ENCODE measurements at places on chromosomes 3 and 15. TPM values are rescaled to one million over a fixed set of nuclear protein-coding genes. Genes with fewer than 3 reads are reported as not detected.

The PLSCR2 gene
- total RNA-seq, result not detected

The ADCY5 gene
- total RNA-seq, result 0.46 TPM

The TM6SF1 gene
- total RNA-seq, result 3.5 TPM

The ATP10A gene
- 3.5 TPM for total RNA-seq

The PARP15 gene
- total RNA-seq, result 0.29 TPM

The FBXO40 gene
- not detected for total RNA-seq

- DNase-seq, result peak; percentile 95
Observed at GRCh38 chr3:123328851-123329635, 119.8 kb downstream of the ADCY5 start.

DNA sequence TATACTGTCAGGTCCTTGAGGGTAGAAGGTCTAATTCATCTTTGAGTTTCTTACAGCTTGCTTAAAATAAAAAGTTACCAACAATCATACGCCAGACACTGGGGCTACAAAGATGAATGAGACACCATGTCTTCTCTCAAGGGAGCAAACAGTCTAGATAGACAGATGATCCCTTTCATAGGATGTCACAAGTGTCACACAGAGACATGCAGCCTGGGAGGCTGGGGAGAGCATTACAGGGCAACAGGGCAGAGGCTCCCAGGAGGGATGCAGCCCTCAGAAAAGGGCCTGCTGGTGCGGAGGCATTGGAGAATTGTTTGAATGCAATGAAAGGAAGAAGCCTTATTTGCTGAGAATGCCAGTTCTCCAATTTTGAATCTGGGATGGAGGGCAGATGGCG is 39.0 kb downstream of the DRD3 start:
- no peak for DNase-seq

DNA sequence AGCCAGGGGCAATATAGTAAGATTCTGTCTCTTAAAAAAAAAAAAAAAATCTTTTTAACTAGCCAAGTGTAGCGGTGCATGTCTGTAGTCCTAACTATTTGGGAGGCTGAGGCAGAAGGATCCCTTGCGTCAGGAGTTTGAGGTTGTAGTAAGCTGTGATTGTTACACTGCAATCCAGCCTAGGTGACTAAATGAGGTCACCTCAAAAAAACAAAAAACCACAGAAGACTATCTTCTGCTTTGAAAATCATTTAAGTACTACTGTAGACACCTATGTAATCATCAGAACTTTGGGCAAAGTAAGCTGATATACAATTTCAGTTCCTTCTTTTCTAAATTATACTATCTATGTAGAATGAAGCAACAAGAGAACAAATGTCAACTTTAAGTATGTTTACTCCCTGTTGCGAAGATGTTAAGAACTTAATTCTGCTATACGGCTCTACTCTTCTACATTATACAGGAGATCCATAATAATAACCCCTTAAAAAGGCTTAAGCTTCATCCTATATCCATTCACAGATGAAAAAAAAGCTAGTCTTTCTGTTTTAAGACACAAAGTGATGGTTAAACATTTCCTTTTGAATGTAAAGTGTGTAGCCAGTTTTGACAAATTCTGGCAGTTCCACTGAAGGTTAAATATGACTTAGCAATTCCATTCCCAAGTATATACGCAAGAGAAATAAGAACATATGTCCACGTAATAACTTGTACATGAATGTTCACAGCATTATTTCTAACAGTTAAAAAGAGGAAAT is 15.2 kb downstream of the DAZL start:
- DNase-seq, result no peak

GRCh38 chr3:186098740-186099139 is 10.1 kb downstream of the ETV5 start:
- no peak for DNase-seq

- DNase-seq, result no peak
Observed at GRCh38 chr3:19644405-19644804, 289.6 kb downstream of the EFHB start.
